Mesothelial cell of epicardium (in vitro differentiated cells): ENCODE measurements at places on chromosomes 13 and 19.
A peak's percentile ranks its signal among the peaks of the same experiment; 100 is the strongest.

GRCh38 chr19:2214251-2214650 is 21.9 kb downstream of the PLEKHJ1 start:
- no peak overlapping the region for H3K4me3 ChIP-seq
- H3K36me3 ChIP-seq = peaks cover 23% of the 10 kb centered on the region
- H3K27ac ChIP-seq = no peak overlapping the region

DNA sequence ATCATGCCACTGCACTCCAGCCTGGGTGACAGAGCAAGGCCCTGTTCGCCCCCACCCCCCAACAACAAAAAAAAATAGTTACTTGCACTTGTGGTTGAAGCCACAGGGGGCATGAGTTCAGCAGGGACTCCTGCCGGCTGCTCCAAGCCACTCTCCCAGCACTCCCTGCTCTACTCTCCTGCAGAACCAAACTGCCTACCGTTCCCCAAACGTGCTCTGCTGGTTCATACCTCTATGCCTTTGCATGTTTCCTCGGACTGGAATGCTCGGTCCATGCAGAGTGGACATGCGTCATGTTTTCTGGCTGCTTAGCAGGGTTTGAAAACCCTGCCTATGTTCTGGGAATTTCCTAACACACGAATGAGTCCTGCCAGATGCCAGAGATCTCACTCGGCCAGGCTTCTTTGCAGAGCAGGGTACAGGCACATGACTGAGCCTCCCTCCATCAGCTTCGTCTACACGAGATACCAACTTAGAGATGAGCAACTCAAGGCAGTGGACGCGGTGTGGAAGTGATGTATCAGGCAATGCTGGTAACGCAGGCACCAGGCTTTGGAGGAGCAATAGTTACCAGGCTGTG is 8.5 kb upstream of the SLC25A15 start:
- H3K27me3 ChIP-seq = no peaks in the 10 kb centered on the region
- H3K36me3 ChIP-seq = no peaks in the 10 kb centered on the region
- no peak for DNase-seq

DNA sequence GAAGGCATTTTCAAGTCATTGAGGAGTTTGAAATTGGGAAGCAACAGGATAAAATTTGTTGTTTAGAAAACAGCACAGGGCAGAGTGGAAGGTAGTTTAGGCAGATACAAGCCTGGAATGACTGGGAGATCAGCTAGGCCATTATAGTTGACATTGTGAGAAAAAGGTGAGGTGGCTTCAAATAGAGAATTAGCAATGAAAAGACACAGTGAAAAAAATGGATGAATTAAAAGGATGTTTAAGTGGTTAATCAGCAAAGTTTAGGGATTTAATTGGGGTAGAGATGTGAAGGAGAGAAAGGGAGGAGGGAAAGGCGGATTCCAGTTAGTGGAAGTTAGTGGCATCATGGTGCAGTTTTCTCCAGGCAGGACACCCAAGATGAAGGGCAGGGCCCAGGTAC is 570.5 kb upstream of the GPC6 start:
- H3K4me1 ChIP-seq = peaks cover 6% of the 10 kb centered on the region
- H3K36me3 ChIP-seq = no peaks in the 10 kb centered on the region
- no peak overlapping the region for H3K4me3 ChIP-seq
- H3K27me3 ChIP-seq = no peaks in the 10 kb centered on the region
- no peak overlapping the region for H3K27ac ChIP-seq

DNA sequence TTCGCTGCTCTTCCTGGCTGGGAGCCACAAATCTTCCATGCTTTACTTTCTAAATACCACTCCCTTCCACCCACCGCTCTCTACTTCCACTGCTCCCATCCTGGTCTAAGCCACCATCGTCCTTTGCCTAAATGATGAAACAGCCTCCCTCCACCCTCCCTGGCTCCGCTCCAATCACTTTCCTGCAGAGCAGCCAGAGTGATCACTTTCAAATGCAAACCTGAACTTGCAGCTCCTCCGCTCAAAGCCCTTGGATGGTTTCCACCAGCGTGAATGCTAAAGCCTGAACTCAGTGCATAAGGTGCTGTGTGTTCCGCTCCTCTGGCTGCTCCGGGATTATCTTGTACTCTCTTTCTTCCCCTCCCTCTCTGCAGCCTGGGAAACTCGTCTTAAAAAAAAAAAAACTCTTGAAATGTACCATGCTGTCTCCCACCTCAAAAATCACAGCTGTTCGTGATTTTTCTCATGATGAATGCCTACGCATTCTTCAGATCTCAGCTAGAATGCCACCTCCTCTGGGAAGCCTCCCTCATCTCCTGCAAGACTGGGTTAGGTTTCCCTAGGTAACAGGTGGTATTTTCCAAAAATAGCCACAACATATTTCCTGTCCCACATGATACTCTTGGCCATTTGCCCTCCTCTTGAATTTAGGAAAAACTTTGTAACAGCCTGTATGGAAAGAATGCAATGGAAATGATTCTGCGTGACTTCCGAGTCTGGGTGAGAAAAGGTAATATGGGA is 3.7 kb upstream of the SIN3B start:
- peak overlapping the region; percentile 54 for H3K4me3 ChIP-seq
- H3K27ac ChIP-seq = peak overlapping the region; percentile 87
- peaks cover 32% of the 10 kb centered on the region for H3K4me1 ChIP-seq
- H3K27me3 ChIP-seq = no peaks in the 10 kb centered on the region

DNA sequence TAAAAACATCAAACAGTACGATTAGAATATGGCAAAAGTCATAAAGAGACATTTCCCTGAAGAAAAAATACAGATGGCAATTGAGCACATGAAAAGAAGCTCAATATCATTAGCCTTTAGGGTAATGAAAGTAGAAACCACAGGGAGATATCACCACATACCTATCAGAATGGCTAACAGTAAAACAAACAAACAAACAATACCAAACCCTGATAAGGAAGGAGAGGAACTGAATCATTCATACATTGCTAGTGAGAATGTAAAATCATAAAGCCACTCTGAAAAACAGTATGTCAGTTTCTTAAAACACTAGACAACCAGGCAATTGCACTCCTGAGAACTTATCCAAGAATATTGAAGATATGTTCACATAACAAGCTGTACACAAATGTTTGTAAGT is 1342.5 kb upstream of the SLC10A2 start:
- DNase-seq = no peak
- H3K27ac ChIP-seq = no peak overlapping the region
- no peaks in the 10 kb centered on the region for H3K27me3 ChIP-seq
- peaks cover 2% of the 10 kb centered on the region for H3K36me3 ChIP-seq

GRCh38 chr19:47296036-47296435 is 13.6 kb upstream of the C5AR1 start:
- peak; percentile 64 for DNase-seq
- H3K4me1 ChIP-seq = no peaks in the 10 kb centered on the region
- H3K4me3 ChIP-seq = no peak overlapping the region
- H3K27me3 ChIP-seq = no peaks in the 10 kb centered on the region

GRCh38 chr13:95793018-95793555 is 116.1 kb downstream of the DNAJC3 start:
- no peak for DNase-seq
- H3K27ac ChIP-seq = peak overlapping the region; percentile 16
- no peak overlapping the region for H3K4me3 ChIP-seq

DNA sequence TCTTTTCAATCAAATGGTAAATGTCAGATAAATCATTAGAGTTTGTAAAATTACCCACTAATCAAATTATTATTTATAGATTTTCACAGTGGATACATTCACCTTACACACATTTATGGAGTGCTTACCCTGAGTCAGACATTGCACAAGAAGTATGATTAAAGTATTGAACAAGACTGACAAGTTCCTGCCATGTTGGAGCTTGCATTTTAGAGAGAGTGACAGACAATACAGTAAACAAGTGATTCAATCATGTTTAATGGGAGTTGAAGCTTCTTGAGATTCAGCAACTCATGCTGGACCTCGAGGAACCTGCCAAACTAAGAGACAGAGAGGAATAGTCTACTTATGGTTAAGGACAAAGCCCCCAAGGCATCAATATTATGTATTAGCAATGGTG is 487.8 kb downstream of the PCDH17 start:
- DNase-seq = no peak
- no peaks in the 10 kb centered on the region for H3K36me3 ChIP-seq

DNA sequence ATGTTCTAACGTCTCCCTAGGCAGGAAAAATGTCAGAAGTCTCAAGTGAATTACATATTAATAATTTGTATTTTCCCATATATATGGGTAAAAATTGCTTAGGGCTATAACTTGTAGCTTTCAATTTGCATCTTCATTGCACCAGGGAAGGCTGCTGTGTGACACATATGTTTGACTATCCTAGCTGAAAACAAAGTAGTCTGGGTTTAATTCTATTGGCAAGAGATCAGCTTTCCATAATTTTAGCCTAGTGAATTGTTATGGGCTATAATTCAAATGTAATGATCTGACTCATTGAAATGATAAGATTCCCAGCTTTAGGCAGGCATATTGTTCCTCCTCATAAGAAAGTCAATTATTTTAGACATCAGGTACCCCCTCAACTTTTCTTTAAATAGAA is 553.1 kb downstream of the DCT start:
- H3K27me3 ChIP-seq = no peaks in the 10 kb centered on the region
- no peak overlapping the region for H3K4me3 ChIP-seq
- DNase-seq = no peak
- no peak overlapping the region for H3K27ac ChIP-seq
- peaks cover 9% of the 10 kb centered on the region for H3K36me3 ChIP-seq

- DNase-seq = no peak
- H3K27ac ChIP-seq = peak overlapping the region; percentile 98
- H3K4me3 ChIP-seq = peak overlapping the region; percentile 92
- peaks cover 19% of the 10 kb centered on the region for H3K4me1 ChIP-seq
- peaks cover 48% of the 10 kb centered on the region for H3K36me3 ChIP-seq
- no peaks in the 10 kb centered on the region for H3K27me3 ChIP-seq
Measured at GRCh38 chr19:52094526-52095130, 937 bp downstream of the ZNF841 start.

DNA sequence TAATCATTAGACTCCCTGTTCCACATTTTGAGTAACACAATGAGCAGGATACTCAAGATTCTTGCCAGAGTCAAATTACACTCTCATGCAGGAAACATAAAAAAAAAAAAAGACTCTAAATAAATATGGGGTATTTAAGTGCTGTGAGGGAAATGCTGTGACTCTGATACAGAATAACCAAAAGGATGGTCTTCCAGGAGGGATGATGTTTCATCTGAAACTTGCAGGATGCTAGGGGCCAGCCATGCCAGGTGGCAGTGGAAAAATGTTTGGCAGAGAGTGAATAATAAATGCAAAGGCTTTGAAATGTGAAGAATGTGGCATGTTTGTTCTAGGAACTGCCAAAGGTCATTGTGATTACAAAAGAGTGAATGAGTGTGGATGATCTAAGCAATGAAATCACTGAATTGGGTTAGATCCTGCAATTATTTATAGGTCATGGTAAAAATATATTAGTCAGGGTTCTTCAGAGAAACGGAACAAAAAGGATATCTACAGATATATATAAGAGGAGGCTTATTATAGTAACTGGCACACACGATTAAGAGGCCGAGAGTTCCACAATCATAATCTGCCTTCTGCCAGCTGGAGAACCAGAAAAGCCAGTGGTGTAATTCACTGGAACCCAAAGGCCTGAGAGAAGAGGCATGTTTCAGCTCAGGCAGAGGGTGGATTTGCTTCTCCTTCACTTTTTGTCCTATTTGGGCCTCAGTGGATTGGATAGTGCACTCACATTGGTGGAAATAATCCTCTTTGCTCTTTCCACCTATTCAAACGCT is 1832.8 kb upstream of the MIR17HG start:
- no peak for DNase-seq
- peak overlapping the region; percentile 51 for H3K27ac ChIP-seq
- peaks cover 2% of the 10 kb centered on the region for H3K36me3 ChIP-seq
- H3K4me3 ChIP-seq = no peak overlapping the region
- peaks cover 13% of the 10 kb centered on the region for H3K4me1 ChIP-seq
- H3K27me3 ChIP-seq = no peaks in the 10 kb centered on the region

DNA sequence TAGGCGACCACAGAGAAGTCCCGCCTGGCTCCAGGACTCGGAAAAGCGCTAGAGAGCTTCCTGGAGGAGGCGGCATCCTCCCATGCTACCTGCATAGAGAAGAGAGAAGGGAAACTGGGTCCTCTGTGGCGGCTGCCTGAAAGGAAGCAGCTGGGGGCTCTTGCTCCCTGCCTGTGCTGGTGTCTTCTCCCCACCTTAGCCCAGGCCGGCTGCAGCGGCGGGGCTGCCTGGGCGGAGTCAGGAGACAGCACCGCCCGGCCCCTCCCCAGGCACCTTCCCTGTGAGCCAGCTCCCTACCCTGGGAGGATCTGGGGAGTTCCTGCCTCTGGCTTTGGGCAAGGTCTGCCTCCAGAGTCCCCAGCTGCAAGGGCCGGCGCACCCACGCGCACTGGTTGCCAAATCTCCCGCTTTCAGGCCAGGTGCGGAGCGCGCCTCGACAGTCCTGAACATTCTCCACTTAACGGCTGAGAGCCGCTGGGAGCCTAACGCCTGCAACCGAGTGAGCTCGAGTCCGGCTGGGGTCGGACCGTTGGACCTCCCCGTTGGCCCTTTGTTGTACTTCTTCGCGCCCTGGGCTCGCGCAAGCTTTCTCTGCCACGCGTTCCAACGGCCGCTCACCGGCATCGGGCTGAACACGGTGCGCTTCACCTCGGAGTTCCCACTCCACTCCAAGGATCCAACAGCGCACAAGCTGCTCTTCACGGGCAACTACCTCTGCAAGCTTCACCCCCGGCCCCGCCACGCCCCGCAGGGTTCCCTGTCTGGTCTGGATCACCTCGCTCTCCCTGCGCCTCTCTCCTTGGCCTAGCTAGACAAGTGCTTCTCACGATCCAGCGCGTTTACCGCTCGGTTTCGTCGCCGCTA is 21.8 kb upstream of the ZNF30 start:
- no peaks in the 10 kb centered on the region for H3K4me1 ChIP-seq
- H3K4me3 ChIP-seq = no peak overlapping the region
- no peak for DNase-seq

DNA sequence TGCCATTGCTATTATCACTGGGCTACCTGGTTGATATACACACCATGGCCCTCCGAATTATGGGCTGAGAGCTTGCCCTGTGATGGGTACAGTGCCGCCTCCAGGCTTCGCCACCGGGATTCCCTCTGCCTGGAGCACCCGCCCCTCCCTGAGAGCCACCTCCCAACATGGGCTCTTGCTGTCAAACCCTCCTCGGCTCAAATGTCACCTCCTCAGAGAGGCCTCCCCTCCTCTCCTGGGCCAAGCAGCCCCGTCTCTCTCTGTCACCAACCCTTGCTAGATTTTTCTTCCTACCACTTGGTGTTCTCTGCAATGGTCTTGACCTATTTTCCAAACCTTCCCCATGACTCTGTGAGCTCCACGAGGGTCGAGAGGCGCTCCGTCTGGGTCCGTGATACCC is 12.2 kb upstream of the TLE2 start:
- H3K27ac ChIP-seq = peak overlapping the region; percentile 79
- no peak for DNase-seq
- H3K4me3 ChIP-seq = peak overlapping the region; percentile 49
- H3K4me1 ChIP-seq = peaks cover 24% of the 10 kb centered on the region
- H3K36me3 ChIP-seq = no peaks in the 10 kb centered on the region

- no peaks in the 10 kb centered on the region for H3K27me3 ChIP-seq
- H3K4me1 ChIP-seq = peaks cover 34% of the 10 kb centered on the region
- DNase-seq = no peak
- H3K4me3 ChIP-seq = no peak overlapping the region
- peak overlapping the region; percentile 36 for H3K27ac ChIP-seq
- H3K36me3 ChIP-seq = no peaks in the 10 kb centered on the region
Measured at GRCh38 chr13:32837307-32837972, 178.8 kb upstream of the KL start.

GRCh38 chr19:13604902-13605586 is 98.8 kb upstream of the CACNA1A start:
- H3K27ac ChIP-seq = no peak overlapping the region
- H3K4me1 ChIP-seq = no peaks in the 10 kb centered on the region
- H3K4me3 ChIP-seq = no peak overlapping the region
- no peaks in the 10 kb centered on the region for H3K36me3 ChIP-seq
- H3K27me3 ChIP-seq = peaks cover 28% of the 10 kb centered on the region

- H3K4me3 ChIP-seq = no peak overlapping the region
- DNase-seq = no peak
- peak overlapping the region; percentile 19 for H3K27ac ChIP-seq
- no peaks in the 10 kb centered on the region for H3K4me1 ChIP-seq
Measured at GRCh38 chr13:110471833-110472162, 89.7 kb downstream of the RAB20 start.
